ENCODE measurements at places on chromosomes 3 and 15.

- DNase-seq: no peak
Measured at GRCh38 chr15:69320977-69321554, 22.4 kb downstream of the PAQR5 start.

GRCh38 chr3:57078635-57079473, 18.4 kb downstream of the SPATA12 start:
- peak; percentile 67 for DNase-seq

DNA sequence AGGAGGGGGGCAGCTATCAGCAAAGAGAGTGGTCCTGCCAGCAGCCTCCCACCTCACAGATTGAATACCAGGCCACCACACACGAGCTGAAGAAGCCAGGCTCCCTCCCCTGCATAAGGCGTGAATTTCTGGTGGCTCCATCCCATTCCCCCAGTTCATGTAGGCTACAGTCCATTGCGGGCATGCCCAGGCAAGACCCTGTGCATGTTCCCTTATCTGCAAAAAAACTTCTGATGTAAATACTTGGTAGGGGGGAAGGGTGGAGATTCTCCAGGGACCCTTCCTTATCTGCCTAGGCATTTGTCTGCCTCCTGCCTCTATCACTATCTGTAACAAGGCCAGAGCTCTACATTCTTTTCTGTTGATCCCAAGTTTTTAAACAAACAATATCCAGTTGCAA, 27.6 kb upstream of the UBP1 start:
- no peak for DNase-seq

- DNase-seq: no peak
Measured at GRCh38 chr3:37945156-37945806, 45.3 kb upstream of the VILL start.

DNA sequence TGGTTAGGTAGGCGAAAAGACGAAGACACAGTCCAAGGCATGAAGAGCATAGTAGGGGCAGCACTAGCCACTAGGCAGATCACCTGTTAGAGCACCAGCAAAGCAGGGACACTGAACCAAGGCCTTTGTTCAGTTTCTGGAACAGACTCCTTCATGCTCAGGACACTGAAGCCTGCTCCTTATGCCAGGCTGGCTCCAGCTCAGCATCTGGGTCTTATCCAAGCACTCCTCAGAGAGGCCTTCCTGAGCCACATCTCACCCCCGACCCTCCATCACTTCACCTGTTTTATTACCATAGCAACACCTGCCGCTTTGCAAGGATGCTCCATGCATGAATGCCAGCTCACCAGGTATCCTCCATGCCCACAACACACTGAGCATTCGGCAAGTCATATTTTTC, 206.3 kb upstream of the CHRNA7 start:
- no peak for DNase-seq

- no peak for DNase-seq
Measured at GRCh38 chr3:6862880-6863195, 1.9 kb downstream of the GRM7 start.

GRCh38 chr3:72080095-72080494, 295.1 kb upstream of the PROK2 start:
- no peak for DNase-seq

GRCh38 chr3:105430455-105430854, 63.7 kb downstream of the ALCAM start:
- DNase-seq: no peak

DNA sequence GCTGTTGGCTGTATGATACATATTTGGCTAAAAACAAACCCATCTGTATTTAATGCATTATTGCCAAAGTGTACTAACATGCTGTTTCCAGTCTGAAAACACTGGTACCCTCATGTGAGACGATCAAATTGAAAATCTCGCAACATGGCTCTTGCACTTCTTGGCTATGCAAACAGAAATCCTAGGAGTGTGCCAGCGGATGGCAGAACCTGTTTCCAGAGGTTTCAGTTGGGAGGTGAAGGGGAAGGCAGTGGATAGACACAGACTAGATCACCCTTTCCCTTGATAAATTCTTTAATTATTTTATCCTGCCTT, 350.3 kb downstream of the TUSC7 start:
- no peak for DNase-seq

DNA sequence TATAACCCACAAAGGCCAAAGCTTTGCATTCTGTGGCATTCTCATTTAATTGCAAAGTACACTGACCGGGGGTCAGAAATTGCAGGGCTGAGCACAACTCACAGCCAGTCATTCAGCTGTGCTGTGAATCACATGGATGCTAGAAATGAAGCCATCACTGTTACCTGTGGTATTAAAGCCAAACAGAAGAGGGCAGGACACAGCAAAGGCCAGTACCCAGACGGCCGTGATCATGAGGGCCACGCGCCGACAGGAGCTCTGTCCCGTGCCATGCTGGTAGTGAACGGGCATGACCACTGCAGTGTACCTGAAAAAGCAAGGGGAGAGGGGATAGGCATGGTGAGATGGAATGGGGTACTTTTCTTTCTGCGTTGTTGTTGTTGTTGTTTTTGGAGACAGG, 31.6 kb downstream of the DRD3 start:
- no peak for DNase-seq
